ENCODE measurements at places on chromosomes 16 and 17.

- DNase-seq: peak; percentile 85
Measured at GRCh38 chr17:8785547-8786413, 13.4 kb downstream of the MFSD6L start.

DNA sequence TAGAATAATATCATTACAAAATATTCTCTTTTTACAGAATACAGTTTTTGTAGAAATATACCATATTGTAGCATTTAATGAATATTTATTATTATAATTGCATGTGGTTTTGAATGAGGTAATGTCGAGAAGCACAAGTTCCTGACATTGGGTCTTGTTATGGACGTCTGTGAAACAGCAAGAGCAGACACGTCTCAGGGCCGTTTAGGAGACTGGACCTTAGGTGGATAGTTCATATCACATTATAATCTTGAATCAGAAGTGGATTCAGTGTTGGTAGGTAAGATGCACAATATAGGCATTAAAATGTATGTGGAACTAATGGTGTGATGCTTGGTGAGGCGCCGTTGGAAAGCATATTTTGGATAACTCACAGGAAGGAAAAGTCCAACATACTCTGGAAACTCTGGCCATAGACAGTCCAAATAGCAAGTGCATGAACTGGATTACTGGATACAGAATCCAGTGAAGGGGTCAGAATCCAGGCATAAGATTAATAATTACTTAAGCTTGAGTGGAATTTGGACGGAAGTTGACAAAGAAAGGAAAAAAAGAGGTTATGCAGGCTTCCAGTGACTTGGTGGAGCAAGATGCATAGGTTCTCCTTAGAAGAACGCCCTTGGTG, 17.2 kb downstream of the ABCA8 start:
- no peak for DNase-seq

DNA sequence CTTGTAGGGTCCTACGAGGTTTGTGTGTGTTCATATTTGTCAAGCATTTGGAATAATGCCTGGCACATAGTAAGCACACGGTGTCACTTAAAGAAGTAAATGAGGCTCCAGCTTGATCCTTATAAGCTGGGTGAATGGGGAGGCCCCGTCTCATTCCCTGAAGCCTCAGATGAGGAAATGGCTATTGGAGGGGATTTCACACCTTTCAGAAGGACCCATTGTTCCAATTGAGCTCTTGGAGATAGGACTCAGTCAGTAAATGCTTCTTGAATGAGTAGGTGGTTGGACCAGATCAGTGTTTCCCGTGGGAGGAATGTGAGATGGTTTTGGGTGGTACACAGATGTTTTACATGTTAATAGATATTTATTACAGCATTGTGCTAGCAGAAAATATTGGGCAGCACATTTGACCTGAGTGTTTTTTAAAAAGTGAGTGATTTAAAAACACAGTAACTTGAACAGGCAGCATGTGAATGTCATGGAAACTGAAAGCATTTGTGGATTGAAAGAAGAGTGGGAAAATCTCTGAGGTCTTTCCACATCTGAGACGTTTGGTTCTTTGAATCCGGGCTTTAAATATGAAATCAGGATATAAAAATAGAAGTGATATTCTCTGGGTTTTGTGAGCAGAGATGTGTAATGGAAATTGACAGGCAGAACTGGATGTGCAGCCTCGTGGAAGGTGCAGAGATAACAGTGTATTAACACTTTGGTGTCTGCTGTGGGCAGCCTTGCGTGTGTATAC, 36.4 kb upstream of the ARHGAP17 start:
- DNase-seq: no peak

DNA sequence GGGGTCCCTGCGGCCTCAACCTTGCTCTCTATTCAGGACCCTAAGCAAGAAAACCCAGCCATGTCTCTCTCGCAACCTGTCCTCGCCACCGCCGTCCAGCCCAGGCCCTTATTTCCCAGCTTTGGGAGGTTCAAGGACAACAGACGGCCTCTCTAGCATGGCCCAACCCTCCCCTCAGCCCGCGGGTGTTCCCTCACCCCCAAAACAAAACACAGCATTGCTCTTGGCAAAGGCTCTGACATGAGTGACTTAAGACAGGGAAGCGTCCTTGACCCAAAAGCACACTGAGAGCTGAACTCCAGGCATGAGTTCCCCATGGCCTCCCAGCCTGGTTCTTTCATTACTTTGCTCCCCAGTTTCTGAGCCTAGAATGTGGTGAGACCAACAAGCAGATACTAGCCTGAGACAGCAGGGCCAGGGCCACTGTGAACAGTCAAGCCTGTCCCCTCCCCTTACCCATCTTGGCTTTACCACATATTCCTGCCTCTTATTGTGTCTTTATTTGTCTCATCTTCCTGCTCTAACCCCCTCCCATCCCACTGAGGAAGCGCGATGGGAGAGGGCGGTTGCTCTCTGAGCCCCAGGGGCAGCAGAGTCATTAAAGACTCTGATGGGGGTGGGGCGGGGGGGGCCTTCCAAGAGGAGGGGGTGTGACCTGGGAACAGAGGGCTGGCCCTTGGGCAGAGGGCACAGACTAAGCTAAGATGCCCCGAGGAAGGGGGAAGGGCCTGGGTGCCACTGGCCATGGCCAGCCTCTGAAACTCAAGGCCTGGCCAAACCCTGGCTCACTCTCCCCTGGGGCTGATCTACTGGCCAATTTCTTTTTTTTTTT, 11.8 kb downstream of the SREBF1 start:
- DNase-seq: no peak

DNA sequence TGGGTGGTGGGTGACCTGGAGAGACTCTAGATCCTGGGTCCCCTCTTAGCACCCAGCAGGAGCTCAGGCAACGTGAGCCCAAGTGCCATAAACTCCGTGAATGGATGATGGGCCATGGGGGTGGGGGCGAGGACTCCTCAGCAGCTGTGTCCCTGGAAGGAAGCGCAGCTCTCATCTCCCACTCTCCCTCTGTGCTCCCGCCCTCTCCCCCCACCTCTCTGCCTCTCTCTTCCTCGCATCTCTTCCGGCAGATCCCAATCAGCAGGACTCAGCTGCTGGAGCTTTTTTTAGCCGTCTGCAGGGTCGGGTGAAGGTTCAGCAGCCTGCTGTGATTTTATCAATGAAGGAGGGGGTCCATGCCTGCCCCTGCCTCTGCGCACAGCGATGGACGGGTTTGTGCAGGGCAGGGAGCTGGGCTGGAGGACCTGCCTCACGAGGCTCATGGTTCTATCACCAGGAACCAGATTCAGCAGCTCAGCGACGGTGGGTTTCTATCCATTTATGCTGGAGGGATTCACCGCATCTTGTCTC, 8.3 kb downstream of the CCR7 start:
- peak; percentile 83 for DNase-seq

- no peak for DNase-seq
Measured at GRCh38 chr17:33040461-33040860, 48.8 kb downstream of the SPACA3 start.
